ENCODE measurements at places on chromosomes 3 and 15.

DNA sequence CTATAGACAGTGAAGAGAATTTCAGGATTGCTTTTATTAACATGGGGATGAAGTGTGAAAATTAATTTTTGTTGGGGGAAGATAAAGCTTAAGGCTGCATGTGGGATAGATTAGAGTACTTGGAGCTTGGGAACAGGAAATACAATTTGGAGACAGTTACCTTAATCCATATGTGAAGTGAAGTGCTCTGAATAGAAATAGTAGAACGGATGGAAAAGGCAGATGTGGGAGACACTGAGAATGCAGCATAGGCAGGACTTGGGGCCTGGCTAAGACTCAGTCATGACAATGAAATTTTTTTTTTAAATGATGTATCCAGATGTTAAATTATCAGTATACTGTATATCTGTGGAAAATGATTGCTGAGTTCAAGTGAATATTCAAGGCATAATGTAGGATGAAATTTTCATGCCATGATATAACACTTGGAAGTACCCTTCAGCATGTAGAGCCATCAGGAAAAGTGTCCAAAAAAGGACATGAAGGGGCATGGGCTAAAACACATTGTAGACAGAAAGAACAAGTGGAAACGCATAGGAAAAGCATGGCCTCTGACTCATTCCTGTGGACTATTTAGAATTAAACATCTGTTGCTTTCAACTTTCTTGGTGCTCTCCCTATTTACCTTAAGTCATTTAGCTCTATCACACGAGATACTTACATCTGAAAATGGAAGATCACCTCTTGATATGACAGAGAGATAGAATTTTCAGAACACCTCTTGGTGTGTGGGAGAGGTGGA, 134.8 kb downstream of the RBMS3 start:
- DNase-seq, result no peak

- no peak for DNase-seq
Observed at GRCh38 chr15:31590609-31591008, 264.0 kb downstream of the KLF13 start.

DNA sequence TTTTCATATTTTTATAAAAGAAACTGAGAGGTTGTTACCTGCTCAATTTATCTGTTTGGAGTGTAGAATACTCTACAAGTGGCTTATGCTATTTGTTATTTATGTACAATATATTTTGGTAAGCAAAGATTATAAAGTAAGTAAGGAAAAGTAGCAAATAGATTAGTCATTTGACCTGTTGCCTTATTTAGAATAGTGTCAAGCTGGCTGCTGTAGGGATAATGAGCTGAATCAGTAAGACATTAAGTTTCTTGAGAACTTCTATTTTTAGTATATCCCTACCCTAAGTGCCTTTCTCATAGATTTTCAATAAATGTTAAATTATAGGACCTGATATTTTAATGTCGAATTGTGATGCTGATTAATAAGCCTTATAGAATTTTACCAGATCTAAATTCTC, 37.2 kb downstream of the ECT2 start:
- DNase-seq, result peak; percentile 58

GRCh38 chr3:131728898-131729642, 226.3 kb upstream of the MRPL3 start:
- no peak for DNase-seq

DNA sequence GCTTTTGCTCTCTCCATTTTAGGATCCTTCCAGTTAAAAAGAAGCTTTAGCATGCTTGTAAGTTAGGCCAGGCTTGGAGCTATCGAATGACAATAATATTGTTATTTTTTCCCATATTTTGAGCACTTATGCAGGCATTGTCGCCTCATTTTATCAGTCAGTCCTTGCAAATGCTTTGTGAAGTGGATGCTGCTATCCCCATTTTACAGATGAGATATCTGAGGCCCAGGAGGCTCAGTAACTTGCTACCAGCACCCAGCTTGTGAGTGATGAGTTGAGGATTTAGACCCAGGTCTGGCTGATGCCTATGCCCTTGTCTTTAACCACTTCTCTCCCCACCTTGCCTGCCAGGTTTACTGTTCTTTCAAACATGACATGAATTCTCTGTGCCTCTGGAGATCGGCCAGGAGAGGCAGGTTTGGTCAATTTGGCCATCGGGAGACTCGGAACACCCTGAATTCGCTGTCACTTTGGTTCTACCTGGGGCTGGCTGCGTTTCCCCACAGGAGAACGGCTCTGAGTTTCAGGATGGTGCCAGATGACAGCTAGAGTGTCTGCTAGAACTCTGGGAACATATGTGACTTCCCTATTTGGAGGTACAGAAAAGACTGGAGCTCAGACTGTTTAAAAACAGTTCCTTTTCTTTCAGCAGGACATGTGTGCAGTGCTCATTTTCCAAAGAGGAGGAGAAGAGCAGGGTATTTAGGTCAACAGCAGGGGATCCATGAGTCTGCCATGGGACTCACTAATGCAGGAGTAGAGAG, 25.5 kb upstream of the ZNF710 start:
- no peak for DNase-seq

GRCh38 chr3:187954873-187955586, 198.9 kb upstream of the LPP start:
- DNase-seq, result peak; percentile 96

All from fibroblast of villous mesenchyme (primary cell).